ENCODE measurements at places on chromosomes 3 and 15. TPM values are rescaled to one million over a fixed set of nuclear protein-coding genes. Genes with fewer than 3 reads are reported as not detected.

C3orf22 gene
- total RNA-seq: under 0.01 TPM

MLF1 gene
- 57.9 TPM for total RNA-seq

NR1I2 gene
- under 0.01 TPM for total RNA-seq

MOBP gene
- not detected for total RNA-seq

THRB gene
- total RNA-seq: 3.1 TPM

FYCO1 gene
- 16.7 TPM for total RNA-seq
